Nephron progenitor cell (in vitro differentiated cells): ENCODE measurements at places on chromosomes 7 and 10.

DNA sequence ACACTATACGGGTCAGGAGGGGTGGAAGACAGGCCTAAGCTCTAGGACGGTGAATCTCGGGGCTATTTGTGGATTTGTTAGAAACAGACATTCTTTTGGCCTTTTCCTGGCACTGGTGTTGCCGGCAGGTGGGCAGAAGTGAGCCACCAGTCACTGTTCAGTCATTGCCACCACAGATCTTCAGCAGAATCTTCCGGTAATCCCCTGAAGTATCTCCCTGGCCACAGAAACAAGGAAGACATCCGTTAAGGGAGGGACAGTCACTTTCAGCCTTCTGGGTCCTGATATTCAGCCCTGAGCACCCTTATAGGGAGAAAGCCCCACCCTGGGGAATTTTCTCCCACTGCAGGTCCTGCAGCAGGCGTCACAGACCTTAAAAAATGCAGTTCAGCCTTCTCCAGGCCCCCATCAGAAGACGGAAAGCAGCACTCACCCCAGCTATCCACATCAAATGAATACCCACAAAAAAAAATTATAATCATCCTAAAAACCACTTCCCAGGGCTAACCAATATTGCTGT lies 23.2 kb downstream of the PLAC9 start:
- DNase-seq = no peak

DNA sequence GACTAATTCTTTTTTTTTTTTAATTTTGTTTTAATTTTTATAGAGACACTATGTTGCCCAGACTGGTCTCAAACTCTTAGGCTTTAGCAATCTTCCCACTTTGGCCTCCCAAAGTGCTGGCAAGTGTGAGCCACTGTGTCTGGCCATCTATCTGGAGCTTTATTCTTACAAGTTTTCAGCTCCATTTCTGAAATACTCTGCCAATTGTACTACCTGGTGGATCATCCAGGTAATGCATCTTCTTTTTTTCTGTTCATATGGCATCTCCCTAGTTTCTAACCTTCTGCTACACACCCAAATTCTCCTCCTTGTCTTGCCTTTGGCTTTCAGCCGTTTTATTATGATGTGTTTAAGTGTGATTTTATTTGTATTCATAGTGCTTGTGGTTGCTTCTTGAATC lies 40.2 kb downstream of the ZNF365 start:
- DNase-seq = no peak

DNA sequence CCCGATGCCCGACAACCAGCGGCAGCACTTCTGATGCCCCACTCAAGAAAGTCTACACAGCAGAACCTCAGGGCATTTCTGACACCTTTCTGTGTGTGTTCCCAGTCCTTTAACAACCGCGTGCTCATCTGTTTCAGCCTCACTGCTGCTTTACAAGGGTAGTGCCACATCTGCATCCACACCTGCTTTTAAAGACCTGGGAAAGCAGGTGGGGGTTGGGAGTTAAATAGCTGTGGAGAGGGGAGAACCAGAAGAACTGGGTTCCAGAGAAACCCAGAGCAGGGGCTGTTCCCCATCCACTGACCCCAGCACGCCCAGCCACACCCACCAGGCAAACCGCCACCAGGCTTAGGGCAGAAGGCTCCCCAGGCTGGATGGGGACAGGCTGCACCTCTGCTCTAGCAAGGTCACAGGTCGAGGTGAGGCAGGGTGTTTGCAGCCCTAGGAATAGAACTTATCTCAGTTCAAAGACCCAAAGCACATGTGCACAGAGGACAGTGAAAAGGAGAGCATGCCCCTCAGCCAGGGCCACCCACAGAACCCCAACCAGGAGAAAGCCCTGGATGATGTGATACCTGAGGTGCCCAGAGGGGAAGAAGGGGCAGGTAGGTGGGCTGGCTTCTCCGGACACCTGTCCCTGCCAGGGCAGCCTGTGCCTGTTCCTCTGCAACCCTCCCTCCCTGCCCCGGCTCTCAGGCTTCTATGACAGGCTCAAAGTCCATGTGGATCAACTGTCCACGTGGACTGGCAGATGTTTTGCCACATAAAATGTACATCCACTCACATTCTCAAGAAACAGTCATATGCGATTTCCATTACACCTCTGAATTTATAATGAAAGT lies 51.3 kb downstream of the COBL start:
- DNase-seq = no peak

GRCh38 chr7:131285556-131285955 lies 42.1 kb upstream of the MKLN1 start:
- no peak for DNase-seq

- DNase-seq = peak; percentile 13
Measured at GRCh38 chr7:108598153-108598552, 28.5 kb downstream of the DNAJB9 start.

DNA sequence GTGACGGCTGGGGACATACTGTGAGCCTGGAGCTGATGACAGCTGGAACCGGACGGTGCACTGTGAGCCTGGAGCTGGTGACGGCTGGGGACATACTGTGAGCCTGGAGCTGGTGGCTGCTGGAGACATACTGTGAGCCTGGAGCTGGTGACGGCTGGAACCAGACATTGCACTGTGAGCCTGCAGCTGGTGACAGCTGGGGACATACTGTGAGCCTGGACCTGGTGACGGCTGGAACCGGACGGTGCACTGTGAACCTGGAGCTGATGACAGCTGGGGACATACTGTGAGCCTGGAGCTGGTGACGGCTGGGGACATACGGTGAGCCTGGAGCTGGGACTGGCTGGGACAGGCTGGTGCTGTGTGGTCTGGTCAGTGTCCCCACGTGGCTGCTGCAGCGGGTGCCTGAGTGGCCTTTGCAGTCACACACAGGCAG lies 47.9 kb downstream of the PTPRN2 start:
- DNase-seq = no peak

- DNase-seq = no peak
Measured at GRCh38 chr7:100679927-100680575, 6.5 kb downstream of the GNB2 start.

GRCh38 chr10:38038932-38039245 lies 28.4 kb downstream of the ZNF33A start:
- DNase-seq = no peak

GRCh38 chr10:18501198-18501597 lies 150.2 kb downstream of the NSUN6 start:
- no peak for DNase-seq

GRCh38 chr7:94442639-94443038 lies 47.9 kb downstream of the COL1A2 start:
- no peak for DNase-seq

DNA sequence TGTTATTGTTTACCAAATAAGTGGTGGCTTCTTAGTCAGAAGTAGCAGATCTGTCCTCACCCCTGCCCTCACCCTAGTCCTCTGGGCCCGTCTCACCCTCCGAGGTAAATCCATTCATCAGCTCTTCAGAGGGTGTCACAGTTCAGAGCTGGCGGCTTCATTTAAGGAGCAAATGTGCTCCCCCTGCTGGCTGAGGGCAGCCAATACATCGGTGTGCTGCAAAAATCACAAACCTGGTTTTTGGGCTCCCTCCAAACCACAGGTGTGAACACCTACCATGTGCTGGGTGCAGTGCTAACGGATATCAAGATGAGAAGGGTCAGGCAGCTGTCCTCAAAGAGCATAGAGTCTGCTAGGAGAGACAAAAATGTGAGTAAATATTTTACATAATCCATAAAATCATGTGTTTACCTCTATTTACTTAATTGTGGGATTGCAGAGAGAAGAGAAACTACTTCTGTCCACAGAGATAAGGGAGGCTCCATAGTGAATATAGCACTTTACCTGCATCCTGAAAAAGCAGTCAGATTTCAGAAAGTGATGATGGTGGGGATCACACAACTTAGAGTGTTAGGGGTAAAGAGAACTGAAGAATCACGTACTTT lies 15.5 kb upstream of the CRTAC1 start:
- DNase-seq = peak; percentile 73

DNA sequence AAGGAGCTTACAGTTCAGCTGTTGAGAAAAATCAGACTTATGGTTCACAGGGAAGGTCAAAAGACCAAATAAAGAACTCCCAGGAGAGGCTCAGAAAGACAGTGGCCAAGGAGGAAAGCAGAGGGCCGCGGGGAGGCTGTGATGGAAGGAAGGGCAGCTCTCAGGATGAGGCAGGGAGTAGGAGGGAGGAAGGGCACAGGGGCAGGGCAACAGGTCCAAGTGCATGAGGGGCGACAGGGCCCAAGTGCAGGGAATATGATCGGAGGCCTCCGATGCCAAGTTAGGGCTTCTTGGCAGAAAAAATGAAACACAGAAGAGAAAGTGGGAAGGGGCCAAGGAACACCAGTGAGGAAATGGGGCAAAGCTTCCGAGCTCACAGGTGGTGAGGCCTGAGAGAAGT lies 13.4 kb upstream of the PNLIPRP2 start:
- DNase-seq = no peak

DNA sequence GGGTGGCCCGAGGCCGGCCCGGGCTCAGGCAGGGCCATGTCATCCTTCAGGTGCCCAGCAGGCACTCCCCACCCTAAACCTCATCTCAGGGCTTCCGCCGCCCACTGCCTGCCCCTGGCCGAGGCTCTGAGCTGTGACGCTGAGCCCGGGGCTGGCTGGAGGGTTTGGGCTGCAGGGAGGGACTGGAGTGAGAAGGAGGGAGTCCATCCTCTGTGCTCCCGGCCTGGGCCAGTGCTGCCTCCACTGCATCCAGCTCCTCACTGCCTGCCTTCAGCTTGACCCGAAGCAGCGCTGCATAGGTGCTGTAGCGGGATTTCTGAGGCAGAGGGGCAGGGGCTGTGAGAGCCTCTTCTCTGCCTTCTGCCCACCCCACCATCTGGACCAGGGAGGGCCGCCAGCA lies 7.6 kb downstream of the NFKB2 start:
- no peak for DNase-seq

DNA sequence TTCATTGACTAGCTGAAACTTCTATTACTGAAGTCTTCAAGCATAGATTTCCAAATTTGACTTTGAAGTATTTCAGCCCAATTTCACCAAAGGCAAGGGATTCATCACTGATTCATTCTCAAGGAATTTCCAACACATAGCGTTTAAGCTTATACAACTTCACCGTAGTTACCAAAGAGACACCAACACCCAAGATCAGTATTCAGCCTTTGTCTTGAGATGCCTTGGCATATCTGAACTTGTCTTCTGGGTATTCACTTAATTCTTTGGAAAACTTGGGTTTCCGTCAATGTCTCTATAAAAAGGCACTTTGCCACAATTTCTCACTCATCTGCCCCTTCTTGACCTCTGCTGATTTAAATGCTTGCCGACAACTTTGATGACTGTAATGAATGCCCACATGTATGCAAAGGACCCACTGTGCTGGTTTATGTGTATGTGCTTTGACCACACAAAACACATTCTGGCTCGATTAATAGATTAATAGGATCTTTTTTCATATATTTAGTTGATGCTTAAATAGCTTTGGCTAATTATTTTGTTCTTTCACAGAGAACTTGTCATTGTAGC lies 49.6 kb downstream of the TES start:
- no peak for DNase-seq

- DNase-seq = no peak
Measured at GRCh38 chr10:117175215-117175900, 21.9 kb upstream of the KCNK18 start.

DNA sequence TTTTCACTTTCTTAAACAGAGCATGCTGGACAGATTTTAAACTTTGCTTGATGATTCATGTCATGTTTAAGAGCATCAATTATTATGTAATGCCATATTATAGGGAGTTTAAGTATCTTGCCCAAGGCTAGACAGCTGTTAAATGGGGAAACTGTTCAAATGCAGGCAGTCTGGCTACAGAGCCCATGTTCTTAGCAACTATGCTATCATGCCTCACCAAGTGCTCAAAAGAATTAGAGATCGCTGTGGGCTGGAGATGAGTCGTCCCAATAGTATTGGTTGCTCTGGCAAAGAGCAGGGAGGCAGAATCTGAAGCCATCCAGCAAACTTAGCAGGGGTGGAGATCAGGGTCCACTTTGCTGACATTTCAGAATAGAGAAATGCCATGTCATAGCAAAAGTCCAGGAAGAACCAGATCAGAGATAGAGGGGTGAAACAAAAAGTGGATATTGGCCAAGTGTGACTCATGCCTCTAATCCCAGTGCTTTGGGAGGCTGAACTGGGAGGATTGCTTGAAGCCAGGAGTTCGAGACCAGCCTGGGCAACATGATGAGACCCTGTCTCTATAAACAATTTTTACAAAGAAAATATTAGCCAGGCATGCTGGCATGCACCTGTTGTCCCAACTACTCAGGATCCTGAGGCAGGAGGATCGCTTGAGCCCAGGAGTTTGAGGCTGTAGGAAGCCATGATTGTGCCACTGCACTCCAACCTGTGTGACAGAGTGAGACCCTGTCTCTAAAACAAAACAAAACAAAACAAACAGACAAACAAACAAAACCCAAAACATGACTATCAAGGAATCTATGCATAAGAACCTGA lies 57.8 kb downstream of the BAMBI start:
- DNase-seq = no peak
